HS-27A (cell line): ENCODE measurements at places on chromosomes 13 and 19.

- DNase-seq, result no peak
These were observed 9.0 kb upstream of the LTBP4 start for GRCh38 chr19:40592170-40592569.

DNA sequence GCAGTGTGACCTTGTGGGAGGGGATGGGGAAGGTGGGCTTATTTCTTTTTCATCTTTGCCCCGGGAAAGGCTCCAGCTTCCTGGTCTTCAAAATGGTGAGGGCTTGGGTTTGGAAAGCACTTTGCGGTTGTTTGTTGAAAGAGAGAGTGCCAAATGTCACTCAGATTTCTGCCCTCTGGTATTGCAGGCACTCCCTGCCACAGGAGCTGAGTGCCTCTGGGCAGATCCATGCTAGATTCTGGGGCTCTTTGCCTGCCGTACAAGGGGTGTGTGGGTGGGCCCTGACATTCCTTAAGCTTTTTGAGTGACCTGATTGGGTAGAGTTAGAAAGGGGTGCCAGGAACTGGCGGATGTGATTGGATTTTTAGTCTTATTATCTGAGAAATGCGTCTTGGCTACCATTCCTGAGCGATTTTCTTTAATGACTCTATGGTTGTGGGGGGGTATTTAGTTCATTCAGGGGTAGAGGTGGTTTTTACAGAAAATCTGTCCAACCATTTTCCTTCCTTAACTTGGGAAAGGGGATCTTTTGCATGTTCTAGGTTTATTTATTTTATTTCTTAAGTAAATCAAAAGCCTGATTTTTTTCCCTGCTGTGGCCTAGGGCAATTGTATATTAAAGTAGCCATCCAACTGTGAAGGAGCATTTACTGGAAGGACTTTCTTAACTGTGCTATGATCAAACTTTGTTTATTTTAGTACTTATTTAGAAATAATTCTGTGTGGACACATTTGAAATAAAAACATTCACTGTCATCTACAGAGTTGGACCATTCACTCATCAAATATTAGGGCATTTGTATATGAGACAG is 3.2 kb downstream of the ARHGAP35 start:
- DNase-seq, result peak; percentile 92

DNA sequence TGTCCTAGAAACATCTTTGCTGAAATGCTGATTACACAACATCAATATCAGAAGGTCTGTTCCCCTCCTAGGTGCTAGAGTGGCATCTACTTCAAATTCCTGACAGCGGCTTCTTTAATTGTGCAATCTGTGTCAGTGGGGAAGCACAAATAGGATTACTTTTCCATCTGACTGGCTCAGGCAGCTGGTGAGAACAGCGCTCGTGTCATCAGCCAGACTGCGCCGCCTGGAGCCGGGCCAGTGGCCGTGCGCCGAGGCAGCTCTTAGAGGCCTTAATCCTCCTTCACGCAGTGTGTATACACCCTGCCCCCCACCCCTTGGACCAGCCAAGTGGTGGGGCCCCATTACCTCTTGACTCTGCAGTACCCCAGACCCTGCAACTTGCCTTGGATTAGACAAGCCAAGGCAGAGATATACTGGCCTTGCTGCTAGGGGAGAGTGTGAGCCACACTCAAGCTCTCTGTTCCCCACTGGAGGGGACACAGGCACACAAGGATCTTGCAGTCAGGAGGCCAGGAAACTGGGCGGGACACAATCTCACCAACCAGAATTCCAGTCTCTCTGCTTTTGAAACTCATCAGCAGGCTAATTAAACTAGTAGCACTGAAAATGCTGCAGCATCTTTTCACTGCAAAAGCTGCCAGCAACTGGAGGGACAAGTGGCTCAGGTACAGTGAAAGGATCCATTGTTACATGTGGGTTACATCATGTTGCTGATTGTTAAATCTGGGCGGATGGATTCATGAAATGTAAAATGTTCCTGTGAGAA is 48.9 kb upstream of the EPHX3 start:
- DNase-seq, result no peak

GRCh38 chr13:50026788-50027473 is 11.7 kb downstream of the KCNRG start:
- no peak for DNase-seq

- DNase-seq, result no peak
These were observed 10.3 kb upstream of the BBC3 start for GRCh38 chr19:47240996-47241918.

GRCh38 chr13:21310220-21310619 is 133.8 kb downstream of the MRPL57 start:
- DNase-seq, result no peak

DNA sequence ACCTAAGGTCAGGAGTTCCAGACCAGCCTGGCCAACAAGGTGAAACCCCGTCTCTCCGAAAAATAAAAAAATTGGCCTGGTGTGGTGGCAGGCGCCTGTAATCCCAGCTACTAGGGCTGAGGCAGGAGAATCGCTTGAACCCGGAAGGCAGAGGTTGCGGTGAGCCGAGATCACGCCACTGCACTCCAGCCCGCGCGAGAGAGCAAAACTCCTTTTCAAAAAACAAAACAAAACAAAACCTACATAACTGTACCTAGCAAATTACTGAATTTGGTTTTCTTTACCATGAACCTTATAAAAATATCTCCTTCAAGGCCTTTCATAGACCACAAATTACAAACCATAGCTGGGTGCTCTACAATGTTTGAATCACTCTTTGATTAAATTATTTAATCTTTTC is 760 bp downstream of the ZNF91 start:
- DNase-seq, result no peak

DNA sequence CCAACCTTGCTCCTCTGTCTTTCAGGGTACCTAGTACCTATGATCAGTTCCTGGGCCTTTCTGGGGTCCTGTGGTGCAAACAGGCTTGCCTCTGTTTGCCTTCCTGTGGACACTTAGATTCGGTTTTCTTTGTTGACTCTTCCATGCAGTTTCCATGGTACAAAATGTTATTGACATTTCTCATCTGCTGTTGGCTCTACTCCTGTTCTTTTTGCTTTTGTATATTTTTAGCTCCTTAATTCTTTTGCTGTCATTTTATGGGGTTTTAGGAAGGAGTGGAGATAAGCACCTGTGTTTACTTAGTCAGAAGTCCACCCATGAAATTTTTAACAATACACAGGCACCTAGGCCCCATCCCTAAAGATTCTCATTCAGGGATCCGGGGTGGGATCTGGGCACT is 20.5 kb upstream of the CNMD start:
- no peak for DNase-seq

DNA sequence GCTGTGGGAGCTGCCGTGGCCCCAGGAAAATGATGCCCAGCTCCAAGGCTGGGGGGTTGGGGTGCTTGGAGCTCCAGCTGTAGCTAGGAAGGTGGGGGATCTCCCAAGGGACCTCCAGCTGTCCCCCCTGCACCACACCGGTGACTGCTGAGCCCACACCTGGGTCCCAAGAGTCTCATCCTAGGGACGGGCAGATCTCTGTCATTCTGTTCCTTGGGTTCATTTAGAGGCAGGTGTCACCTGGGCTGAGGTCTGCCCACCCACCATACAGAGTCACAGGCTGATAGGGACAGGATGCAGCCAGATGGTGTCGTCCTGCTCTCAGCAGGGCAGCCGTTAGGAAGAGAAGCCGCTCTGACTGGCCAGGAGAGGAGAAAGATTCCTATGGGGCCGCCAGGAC is 5.3 kb downstream of the F2RL3 start:
- DNase-seq, result no peak

DNA sequence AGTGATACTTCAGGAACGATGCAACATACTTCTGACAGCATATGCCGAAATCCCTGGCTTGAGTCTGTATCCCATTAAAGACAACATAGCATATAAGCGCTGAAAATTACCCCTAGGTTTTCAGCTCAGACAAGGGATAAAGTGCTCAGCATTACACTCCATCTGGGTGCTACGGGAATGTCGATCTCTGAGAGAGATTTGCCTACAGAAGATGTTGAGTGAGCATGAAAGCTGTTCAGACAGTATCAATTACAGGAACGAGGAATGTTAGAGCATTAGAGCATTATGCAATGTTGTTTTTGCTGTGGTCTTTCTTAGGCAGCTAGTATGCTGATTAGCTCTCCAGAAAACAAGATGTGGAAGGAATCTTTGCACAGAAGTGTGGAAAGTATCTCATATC is 484.5 kb downstream of the LIG4 start:
- no peak for DNase-seq

GRCh38 chr19:44723952-44724319 is 24.6 kb upstream of the BCL3 start:
- peak; percentile 80 for DNase-seq

- peak; percentile 40 for DNase-seq
These were observed at the start of gene OBI1 for GRCh38 chr13:78658630-78659449. TSS of gene OBI1 (minus strand) at chr13:78659155. CDS start at chr13:78659120, 35 bp downstream.

DNA sequence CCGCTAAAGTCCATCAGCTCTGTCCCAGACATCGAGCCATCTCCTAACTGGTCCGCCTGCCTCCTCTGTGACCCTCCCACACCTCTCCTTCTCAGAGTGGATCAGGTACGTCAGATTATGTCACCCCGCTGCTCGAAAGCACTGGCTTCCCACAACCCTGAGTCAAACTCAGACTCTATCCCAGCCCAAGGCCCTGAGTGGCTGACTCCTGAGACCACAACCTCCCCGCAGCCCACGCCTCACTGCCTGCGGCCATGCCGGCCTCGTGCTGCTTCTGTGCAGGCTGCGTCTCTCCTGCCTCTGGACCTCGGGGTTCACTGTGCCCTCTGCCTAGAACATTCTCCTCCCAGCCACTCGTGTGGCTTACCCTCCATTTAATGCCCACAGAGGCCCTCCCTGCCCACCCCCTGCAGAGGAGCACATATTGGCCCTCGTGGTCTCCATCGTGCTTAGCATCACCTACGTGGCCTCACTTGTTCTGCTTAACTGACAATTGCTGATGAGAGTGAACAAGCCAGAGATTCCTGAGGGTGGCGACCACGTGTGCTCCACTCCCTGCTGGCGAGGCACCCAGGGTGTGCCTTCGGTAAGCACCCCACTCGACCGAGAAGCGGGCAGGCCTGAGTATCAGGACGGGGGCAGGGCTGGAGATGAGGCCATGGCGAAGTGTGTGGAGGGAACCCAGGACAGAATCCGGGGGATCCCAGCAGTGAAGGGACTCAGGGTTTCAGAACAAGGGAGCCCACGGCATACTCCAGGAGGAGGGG is 13.5 kb upstream of the FKRP start:
- no peak for DNase-seq

- DNase-seq, result no peak
These were observed 534.7 kb upstream of the ARGLU1 start for GRCh38 chr13:107102676-107103075.

- no peak for DNase-seq
These were observed 11.1 kb downstream of the FTL start for GRCh38 chr19:48975947-48976847.

DNA sequence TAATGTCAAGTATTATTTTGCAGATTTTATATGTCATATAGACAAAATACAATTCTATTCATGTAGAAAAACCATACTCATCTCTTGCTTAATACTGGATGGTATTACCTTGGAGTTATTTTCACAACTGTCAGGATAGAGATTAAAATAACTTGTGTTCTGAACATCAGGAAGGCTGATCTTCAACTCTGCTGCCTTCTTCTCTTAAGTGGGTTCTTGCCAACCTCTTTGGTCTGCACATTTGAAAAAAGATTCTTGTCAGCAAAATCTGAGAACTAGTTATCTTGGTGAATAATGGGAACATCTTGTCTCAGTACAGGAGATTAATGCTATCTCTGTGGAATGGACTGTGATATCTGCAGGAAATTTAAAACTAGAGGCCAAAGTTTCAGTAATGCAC is 95.2 kb upstream of the FAM216B start:
- no peak for DNase-seq

GRCh38 chr13:46339035-46339666 is 47.9 kb downstream of the RUBCNL start:
- no peak for DNase-seq

- no peak for DNase-seq
These were observed 11.4 kb downstream of the ZIC2 start for GRCh38 chr13:99992949-99993351.

GRCh38 chr13:44064357-44064756 is 184.7 kb downstream of the LACC1 start:
- no peak for DNase-seq

DNA sequence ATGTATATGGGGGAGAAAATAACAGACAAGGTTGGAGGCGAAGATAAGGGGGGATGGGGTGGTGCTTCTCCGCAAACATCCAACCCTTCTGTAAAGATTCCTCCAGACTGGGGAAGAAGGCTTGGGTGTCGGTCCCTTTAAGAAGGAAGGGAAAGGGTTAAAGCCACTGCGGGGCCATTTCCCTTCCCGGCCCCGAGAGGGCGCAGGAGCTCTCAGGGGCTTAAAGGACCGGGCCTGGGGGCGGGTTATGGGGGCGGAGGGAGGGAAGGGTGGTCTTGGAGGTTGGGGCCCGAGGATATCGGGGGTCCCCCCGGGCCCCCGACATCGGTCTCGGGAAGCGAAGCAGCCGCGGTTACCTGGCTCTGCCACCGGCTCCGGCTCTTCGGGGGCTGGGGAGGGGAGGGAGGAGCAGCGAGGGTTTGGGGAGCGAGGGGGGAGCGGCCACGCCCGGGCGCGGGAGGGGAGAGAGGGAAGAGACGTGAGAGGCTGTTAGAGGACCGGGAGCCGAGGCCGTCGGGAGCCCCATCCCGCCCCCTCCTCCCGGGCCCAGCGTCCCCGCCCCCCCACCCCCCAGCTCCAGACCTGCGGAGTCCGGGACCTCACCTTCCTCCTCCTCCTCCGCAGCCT is 2.8 kb downstream of the TNNT1 start:
- no peak for DNase-seq

DNA sequence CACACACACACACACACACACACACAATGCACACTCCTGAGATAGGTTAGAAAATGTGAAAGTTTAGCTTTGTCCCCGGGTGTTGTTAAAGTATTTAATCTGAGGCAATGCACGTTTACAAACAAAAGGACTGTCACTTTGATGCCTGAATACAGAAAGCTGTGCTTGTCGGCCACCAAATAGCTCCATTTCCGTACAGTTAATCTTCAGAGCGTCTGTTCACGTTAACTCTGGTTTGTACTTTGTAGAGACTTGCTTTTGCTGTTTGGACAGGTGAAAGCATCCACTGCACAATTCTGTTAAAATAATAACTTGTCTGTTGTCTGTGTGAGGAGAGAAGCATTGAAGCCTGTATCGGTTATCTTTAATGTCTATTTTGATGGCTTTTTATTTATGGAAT is 267.8 kb downstream of the FGF9 start:
- no peak for DNase-seq

DNA sequence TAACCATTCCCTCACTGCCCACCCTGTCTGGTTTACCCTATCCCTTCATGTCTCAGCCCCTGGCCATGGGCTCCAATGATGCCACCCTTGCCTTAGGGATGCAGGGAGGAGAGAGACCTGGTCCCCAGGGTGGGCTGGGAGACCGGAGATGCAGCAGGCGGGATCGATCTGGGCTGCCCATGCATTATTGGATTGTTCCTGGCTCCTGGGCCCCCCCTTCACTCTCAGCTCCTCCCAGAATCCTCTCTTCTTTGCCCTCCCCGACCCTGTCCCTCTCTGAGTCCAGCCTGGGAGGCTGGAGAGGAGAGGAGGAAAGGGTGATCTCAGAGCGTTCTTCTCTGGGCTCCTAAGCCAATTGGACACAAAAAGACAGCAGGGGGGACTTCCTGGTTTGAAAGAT is 5.8 kb downstream of the KASH5 start:
- no peak for DNase-seq
